Activated T-cell treated with anti-CD3 and anti-CD28 coated beads for 24 hours (primary cell): ENCODE measurements at places on chromosomes 6 and 20.

DNA sequence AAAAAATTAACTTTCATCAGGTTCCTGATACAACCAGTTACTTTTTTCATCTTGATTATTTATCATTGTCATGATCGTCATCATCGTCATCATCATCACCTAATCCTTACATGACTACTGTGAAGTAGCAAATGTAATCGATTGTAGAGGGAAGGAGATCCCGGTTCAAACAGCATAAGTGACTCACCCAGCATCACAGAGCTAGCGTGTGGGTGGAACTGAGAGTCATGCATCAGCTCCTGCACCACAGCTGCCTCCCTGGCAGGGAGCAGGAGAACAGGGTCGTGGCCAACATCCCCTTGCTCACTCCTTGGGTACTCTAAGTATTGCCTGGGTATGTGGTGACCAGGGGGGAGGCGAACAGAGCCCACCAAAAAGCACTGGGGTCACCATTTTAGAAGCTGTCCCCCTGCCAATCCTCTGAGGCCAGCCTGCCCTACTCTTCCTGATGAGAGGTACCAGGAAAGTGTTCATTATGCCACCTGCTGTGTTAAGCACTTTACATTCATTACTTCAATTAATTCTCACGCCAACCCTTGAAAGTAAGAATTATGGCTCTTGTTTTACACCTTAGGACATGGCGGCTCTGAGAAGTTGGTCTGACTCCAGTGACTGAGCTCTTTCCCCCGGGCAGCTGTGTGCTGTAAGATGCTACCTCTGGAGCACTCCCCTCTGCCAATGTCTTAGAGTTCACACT lies 425.2 kb downstream of the CD83 start:
- DNase-seq = peak; percentile 70

DNA sequence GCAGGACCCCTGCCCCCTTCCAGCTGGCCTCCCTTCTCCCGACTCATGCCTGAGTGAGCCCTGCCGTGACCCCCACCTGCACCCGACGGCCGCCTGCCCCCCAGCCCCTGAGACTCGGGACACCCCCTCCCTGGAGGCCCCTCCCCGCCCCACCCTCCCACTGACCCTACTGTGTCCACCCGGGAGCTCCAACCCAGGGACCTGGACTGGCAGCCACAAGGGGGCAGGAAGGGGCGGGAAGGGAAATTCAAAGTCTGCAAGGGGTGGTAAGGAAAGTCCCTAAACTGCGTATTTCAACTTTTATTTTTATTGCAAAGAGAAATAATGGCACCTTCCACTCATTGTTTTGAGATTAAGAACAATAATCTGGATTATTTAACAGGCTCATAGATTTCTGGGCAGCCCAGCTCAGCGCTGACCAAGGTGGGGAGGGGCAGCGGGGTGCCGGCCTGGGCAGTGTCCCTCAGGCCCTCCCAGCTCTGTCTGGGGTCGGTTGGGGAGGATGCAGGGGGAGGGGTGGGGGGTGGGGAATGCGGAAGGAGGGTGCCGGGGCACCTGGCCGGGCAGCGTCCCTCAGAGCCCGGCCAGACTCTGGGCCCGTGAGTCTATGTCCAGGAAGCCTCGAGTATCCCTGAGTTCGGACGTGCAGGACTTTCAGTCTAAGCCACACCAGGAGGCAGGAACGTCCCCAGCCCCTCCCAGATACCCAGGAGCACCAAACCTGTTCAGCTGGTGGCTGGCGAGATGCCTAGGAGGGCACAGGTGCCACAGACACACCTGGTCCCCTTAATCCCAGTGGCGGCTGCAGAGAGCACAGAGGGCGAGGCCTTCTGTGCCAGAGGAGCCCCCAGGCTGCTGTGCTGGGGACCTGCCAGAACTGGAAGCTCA lies 1.3 kb upstream of the PTK6 start:
- DNase-seq = no peak

DNA sequence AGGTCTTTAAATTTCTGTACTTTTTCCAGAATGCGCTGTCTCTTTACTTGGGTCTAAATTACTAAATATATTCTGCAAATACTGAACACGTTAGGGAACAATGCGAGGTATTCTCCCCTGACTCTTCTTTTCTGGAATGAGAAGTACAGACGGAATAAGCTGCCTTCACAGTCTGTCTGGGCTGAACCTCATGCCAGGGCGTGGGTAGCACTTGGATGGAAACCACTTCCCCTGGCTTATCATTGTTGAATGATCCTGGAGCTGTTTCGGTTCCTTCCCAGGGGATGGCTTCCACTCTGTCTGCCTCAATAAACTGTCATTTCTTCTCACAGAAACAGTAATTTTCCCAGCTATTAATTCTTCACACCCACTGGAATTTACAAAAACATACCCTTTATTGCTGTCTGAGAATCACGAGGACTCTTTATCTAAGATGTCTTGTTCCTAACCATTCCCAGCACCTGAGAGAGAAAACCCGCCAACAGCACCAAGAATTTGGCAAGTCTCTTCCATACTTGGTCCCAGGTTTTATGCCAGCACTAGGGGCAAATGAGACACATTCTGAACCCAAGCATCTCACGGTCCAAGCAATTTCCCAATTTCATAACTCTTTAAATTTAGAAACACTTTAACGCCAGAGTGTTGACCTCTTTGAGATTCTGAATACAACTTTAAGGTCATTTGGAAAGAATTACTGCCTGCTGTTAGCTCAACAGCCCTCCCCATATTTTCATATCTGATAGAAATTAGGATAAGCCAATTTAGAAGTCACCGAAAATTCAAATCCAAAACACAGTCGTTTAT lies 43.2 kb upstream of the ADGRF5 start:
- no peak for DNase-seq

DNA sequence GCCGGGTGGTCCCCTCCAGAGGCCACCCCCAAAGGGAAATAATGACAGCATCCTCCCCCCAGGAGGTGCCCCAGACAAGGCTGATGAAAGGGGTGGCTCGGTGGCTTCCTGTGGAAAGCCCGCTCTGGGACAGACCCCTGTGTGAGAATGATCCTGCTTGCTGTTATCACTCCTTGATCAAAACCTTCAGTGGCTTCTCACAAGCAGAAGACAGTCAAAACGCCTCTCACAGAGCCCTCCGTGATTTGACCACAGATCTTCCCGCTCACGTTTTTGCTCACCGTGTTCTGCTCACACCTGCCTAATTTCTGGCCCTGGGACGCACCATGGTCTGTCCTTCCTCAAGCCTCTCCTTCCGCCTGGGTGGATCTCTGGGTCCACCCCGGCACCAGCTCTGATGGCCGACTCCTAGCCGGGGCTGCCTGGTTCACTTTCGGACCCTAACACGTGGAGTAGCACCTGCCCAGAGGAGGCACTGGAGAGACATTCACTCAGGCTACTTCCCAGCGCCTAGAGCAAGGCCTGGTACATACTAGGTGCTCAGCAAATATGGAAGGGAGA lies 210.4 kb downstream of the ANKRD60 start:
- DNase-seq = no peak

DNA sequence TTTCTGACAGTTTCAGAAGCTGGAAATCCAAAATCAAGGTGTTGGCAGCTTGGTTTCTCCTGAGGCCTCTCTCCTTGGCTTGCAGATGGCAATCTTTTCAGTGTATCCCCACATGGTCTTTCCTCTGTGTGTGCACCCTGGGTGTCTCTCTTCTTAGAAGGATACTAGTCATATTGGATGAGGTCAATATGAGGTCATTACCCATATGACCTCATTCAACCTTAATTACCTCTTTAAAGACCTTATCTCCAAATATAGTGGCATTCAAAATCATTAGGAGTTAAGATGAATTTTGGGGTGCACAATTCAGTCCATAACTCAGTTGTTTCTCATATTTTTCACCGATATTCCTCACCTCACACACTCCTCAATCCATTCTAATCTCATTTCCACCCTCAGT lies 92.4 kb upstream of the TGM3 start:
- no peak for DNase-seq

- no peak for DNase-seq
Measured at GRCh38 chr6:165045631-165046030, 263.8 kb downstream of the C6orf118 start.

DNA sequence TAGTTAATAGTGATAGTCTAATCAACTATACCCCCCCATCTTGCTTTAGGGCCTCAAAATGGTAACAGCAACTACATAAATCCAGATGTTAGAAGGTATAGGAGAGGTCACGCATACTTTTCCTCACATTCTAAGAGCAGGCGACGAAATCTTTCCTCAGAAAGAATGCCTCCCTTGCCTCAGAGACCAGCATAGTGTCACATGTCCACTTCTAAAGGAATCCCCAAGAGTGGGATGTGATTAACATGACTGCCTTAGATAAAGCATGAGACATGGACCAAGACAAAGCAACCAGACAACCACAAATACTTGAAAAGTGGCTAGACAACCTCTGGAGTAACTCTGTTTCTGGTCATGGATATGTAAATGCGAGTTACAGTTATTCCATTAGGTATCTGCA lies 710.7 kb downstream of the EYS start:
- DNase-seq = no peak

DNA sequence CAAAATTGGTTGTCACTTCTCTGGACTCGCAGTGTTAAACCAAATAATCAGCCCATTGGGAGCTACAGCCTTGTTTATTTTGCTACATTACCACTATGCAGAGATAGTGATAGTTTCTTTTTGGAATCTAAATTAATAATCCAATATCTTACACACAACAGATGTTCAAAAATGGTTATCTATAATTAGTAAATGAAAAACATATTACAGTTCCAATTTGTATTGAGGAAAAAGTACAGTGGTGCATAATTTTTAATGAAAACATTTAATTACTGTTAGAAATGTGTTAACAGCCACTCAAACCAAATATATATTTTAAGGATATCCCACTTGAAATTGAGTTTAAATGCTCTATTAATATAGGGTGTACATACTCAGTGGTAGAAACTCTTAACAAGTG lies 327.3 kb upstream of the MARCKS start:
- no peak for DNase-seq

- DNase-seq = no peak
Measured at GRCh38 chr6:2111162-2111677, 134.2 kb downstream of the GMDS start.

DNA sequence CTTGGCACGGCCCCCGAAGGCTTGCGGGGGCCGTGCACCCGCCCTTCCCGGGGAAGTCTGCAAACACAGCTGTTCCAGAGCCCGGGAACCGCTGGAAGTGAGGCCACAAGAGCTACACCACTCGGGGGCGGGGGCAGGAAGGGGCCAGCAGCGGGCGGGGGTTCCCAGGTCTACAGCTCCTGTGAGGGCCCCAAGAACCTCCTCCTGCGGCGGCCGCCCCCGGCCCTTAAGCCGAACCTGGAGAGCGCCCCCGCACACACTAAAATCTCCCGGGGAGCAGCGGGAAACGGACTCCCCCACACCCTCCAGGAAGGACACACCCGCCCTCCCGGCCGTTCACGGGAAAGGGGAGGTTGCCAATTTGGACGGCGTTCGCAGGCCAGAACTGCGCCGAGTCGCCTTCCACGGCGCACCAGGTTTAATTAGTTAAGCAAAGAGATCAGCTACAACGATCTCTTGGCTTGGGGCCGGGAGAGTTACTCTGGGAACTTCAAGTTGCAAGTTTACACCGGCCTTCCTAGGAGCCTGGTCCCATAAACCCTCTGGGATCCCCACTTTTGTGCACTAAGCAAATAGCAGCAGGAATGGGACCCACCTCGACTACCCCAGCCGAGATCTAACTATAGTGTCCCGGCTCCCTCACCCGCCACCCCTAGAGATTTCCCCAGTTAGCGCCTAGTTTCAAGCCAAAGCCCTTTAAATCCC lies 1.7 kb downstream of the JAG1 start:
- DNase-seq = no peak

DNA sequence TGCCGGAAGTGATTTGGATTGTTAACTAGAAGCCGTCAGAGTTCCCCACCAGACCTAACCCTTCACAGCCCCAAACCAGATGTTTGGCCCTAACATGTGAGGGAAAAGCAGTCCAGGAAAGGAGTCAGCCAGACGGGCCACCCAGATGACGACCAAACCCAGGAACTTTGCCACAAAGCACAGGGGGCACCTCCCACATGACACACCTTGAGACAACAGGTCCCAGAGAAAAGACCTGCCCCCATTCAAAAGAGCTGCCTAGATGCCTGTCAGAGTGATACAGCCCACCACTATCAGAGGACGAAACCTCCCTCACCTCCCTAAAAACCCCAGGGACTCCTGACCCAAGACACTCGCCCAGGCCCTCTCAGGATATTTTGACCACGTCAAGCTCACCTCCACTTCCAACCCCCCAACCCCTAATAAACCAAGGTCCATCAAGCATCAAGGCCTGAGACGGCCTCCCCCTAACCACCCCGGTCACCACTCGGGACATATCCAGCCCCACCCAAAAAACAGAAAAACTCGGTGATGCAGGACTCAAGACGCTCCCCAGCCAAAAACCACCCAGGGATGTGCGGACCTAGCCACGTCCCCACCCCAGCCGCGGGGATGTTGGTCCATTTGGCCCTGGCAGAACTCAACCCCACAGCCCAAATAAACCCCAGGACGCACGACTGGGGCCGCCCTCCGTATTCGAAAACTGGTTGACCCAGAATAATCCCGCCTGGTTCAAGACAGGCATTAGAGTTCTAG lies 662 bp downstream of the ZNF343 start:
- DNase-seq = no peak

GRCh38 chr20:5469111-5469510 lies 152.4 kb upstream of the PROKR2 start:
- no peak for DNase-seq

DNA sequence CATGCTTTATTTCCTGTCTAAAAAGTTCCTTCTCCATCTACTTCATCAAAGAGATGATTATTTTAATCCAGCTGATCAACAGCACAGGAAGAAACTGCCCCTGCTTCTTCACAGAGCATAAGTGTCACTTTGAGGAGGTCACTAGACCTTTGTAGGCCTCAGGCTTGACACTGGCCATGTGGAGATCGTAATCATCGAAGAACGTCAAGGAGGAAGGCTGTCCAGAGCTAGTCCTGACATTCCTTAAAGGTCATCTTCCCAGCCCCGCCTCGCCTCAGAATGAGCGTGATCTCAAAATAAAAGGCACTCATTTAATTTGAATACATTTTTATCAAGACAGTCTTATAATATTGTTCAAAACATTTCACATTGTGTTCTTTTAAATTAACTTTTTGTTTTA lies 445.7 kb upstream of the CDH4 start:
- no peak for DNase-seq
